Hematopoietic multipotent progenitor cell treated with erythropoietin and hydrocortisone succinate and interleukin-3 and kit ligand, for 8 days (in vitro differentiated cells): ENCODE measurements at places on chromosomes 5 and 9.

GRCh38 chr5:179170606-179171005 is 110.4 kb downstream of the ZNF354C start:
- DNase-seq, result no peak

GRCh38 chr9:1978941-1979340 is 36.2 kb upstream of the SMARCA2 start:
- DNase-seq, result no peak

DNA sequence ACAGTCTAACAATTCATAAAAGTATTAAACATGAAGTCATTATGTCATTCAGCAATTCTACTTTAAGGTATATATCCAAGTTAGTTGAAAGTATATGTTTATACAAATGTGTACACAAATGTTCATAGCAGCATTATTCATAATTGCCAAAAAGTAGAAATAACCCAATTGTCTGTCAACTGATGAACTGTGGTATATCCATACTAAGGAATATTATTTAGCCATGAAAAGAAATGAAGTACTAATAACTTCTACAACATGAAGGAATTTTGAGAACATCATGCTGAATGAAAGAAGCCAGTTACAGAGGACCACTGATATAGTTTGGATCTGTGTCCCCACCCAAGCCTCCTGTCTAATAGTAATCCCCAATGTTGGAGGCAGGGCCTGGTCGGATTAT is 224.3 kb downstream of the SPATA31D1 start:
- DNase-seq, result no peak

GRCh38 chr9:93164085-93164484 is 19.9 kb upstream of the WNK2 start:
- no peak for DNase-seq

GRCh38 chr9:5552301-5552700 is 42.0 kb downstream of the PDCD1LG2 start:
- no peak for DNase-seq

DNA sequence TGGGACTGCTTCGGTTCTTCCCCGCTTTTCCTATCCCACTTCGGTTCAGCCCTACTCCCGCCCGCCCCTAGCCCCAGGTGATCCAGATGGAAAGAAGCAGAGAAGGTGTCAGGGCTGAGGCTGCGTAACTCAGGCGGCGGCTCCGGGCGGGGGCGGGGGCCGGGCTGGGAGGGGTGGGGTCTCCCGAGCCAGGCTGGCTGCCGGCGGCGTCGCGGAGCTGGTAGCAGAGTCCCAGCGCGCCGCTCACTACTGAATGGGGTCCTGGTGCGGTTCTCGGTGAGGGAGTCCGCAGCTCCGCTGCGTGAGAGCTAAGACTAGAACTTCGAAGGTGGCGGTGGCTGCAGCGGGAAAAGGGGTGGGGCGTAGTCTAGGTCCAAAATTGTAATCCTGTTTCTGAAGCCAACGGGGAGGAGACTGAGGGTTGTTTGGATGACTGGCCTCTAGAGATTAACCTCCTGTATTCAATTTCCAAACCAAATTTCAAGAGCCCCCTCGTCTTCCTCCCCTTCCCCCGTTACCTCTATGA is 1.4 kb downstream of the PRR16 start:
- no peak for DNase-seq
